ENCODE measurements at places on chromosomes 2 and 18. TPM values are rescaled to one million over a fixed set of nuclear protein-coding genes. Genes with fewer than 3 reads are reported as not detected.

DNA sequence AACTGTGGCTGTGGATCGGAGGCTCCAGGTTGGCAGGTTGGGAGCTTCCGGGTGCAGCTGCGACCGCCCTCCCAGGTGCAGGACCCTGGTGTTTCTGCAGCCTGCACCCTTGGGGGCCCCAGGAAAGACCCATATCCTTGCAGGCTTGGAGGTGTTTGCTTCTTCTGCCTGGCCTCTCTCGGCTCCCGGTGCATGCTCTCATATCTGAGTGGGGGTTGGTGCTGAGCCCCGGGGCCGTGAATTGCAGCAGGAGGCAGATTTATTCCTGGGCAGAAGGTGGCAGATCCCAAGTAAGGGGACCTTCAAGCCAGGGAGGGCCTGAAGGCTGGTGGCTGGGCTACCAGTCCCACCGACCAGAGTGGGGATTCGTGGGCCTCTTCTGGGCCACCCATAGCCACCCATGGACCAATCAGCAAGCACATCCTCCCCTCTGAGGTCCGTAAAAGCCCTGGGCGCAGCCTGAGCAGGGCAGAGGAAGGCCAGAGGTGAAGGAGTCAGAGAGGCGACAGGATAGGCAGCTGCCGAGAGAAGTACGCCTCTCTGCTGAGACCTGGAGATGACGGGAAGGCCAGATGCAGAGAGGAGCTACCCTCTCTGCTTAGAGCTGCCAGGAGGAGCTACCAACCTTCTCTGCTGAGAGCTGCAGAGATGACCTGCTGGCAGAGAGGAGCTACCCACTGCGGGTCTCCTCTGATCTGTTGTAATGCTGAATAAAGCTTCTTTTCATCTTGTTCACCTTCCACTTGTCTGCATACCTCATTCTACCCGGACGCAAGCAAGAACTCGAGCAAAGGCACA, 1279.0 kb upstream of the LRRTM1 start:
- no peaks in the 10 kb centered on the region for H3K36me3 ChIP-seq
- DNase-seq: no peak
- no peak overlapping the region for H3K4me3 ChIP-seq
- H3K27me3 ChIP-seq: no peaks in the 10 kb centered on the region
- peaks cover 8% of the 10 kb centered on the region for H3K4me1 ChIP-seq

DCC gene
- total RNA-seq: 5.6 TPM

GRCh38 chr2:101559551-101559950, 84.6 kb upstream of the RFX8 start:
- no peak overlapping the region for H3K4me3 ChIP-seq
- no peaks in the 10 kb centered on the region for H3K27me3 ChIP-seq
- H3K4me1 ChIP-seq: peaks cover 4% of the 10 kb centered on the region
- H3K27ac ChIP-seq: no peak overlapping the region
- H3K36me3 ChIP-seq: no peaks in the 10 kb centered on the region

- peaks cover 7% of the 10 kb centered on the region for H3K27me3 ChIP-seq
- no peaks in the 10 kb centered on the region for H3K4me1 ChIP-seq
- no peaks in the 10 kb centered on the region for H3K36me3 ChIP-seq
Observed at GRCh38 chr2:126896471-126896870, 2.2 kb upstream of the TEX51 start.

DNA sequence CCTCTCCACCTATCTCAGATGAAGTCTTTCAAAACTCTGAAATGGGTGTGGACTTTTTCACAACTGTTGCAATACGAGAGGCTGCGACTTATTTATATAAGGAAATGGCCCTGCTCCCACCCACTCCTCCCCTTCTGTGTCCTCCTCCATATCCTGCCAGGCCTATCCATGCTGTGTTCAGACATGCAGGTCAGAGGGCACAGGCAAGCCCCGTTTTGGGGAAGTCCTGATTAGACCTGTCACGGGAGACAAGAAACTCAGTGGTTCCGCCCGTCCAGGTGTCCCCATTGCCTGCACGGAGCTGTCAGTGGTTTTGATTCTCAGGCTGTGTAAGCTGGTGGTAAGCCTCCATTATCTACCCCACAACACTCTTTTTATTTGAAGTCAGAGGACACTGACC, 99.6 kb upstream of the MGAT5 start:
- H3K4me3 ChIP-seq: no peak overlapping the region
- H3K27me3 ChIP-seq: peaks cover 6% of the 10 kb centered on the region
- H3K27ac ChIP-seq: no peak overlapping the region
